Right lobe of liver (tissue), 6 donors: ENCODE measurements at places on chromosomes 16 and 17. TPM values are rescaled to one million over a fixed set of nuclear protein-coding genes. Genes with fewer than 3 reads are reported as not detected.

- DNase-seq, result no peak
Measured at GRCh38 chr17:4573669-4574068, 10.7 kb upstream of the SMTNL2 start.

DNA sequence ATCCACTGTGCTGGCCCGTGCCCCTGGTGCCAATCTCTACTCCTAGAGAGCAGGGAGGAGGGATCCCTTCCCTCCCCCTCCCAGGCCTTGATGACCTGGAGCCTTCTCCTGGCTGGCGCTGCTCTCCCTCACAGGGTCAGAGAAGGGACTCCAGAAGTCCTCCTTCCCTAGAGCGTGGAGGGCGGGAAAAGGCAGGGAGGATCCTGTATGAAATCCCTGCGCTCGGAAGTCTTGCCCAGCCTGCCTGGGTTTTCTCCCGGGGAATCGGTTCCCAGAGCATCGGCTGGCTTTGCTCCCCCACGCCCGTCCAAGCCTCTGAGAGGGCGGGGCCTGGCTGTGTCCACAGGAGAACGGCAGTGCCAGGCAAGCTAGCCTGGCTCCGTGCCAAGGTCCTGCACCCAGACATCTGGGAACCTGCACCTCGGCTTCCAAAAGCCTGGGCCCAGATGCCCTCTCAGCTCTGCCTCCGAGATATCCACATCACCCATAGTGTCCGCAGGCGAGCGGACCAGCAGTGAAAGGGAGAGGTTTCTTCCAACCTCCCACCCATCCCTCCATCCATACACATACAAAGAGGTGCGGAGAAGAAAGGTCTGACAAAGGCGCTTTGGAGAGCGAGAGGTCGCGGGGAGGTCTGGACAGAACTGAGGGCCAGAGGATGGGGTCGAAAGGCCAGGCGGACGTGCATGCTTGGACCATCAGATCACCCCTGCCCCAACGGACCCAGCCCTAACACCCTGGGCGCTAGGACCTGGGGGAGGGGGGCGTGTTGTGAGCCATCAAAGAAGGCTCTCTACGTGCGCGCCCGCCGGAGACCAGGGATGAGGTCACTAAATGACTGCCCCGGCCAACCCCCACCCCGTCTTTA is 1.1 kb downstream of the MPP2 start:
- peak; percentile 63 for DNase-seq

DNA sequence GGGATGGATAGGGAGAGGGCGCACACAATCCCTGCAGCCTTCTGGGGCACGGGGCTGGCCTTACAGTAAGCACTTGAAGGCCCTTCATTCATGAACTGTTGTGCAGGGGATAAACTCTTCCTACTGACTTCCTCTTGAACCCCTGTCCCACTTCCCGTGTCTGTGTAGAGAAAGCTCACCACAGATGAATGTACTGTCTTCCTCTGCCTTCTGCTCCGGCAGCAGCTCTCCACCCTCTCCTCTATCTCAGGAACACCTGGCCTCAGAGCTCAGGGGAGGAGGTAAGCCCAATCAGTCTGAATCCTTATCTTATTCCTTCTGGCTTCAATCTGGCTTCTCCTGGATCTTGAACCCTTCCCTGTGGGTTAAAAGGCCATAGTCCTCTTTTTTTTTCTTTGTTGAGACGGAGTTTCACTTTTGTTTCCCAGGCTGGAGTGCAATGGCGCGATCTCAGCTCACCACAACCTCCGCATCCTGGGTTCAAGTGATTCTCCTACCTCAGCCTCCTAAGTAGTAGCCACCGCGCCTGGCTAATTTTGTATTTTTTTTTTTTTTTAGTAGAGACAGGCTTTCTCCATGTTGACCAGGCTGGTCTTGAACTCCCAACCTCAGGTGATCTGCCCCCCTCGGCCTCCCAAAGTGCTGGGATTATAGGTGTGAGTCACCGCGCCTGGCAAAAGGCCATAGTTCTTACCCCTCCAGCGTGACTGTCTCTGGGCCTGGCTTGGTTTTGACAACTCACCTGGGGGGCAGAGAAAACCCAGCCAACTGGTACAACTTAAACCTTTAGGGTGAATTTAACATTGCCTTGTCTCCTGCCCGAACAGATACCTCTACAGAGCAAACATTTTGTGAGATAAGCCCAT is 7.2 kb upstream of the SLC52A1 start:
- no peak for DNase-seq

DNA sequence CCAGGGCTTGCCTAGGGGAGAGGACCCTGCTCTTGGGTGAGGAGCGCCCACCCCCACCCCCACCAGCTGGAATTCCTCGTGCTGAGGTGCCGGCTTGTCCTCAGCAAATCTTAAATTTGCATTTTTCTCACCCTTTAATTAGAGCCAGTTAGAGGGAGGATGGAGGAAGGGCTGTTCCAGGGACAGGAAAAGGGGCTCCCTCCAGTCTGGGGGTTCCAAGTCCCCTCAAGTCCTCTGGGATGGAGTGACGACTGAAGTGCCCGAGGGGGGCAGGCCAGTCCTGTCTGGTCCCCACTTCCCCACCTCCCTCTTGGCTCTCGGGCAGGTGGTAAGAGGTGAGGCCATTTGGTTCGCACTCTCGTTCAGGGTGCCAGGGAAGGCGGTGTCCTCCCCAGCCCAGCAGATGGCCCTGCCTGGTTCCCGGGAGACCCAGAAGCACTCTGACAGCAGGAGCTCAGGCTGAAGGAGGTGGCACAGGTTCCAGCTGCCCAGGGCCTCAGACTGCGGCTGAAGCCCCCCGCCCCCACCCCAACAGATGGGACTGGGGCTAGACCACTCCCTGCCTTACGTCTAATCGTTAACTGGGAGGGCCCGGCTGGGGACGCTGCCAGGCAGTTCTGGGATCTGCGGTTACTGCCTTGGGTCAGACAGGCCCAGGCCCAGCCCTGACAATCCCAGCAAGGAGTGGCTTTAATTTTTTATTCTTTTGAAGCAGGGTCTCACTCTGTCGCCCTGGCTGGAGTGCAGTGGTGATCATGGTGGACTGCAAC is 2.2 kb downstream of the RAB26 start:
- peak; percentile 79 for DNase-seq

DNA sequence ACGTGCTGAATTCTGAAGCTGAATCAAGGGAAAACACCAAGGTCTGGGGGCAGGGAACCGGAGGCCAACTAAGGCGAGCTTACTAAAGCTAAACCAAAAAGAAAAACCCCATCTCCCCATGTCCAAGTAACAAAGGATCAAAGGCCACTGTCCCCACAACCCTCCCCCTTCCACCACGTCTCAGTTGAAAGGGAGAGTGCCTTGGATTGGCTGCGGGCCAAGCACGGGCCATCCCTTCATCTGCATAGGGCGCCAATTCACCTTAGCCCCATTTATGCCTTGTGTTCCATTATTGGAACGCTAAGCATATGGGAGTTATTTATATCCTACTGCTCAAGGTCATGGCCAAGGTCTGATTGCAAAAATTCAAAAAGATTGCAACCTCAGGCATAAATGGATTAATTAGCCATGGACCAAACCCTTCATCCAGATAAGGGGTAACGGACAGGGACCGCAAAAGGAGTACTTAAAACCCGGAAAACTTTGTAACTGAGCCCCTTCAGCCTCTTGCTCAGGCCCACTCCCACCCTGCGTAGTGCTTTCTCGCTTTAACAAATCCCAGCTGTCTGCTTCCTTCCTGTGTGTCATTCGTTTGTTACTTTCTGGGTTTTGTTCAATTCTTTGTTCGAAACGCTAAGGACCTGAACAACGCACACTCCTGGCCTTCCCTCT is 740 bp upstream of the ATP6V0D1 start:
- DNase-seq, result peak; percentile 69

GRCh38 chr16:82088483-82088882 is 53.4 kb downstream of the HSD17B2 start:
- peak; percentile 85 for DNase-seq

- no peak for DNase-seq
Measured at GRCh38 chr16:50037662-50038220, 12.7 kb downstream of the CNEP1R1 start.

DNA sequence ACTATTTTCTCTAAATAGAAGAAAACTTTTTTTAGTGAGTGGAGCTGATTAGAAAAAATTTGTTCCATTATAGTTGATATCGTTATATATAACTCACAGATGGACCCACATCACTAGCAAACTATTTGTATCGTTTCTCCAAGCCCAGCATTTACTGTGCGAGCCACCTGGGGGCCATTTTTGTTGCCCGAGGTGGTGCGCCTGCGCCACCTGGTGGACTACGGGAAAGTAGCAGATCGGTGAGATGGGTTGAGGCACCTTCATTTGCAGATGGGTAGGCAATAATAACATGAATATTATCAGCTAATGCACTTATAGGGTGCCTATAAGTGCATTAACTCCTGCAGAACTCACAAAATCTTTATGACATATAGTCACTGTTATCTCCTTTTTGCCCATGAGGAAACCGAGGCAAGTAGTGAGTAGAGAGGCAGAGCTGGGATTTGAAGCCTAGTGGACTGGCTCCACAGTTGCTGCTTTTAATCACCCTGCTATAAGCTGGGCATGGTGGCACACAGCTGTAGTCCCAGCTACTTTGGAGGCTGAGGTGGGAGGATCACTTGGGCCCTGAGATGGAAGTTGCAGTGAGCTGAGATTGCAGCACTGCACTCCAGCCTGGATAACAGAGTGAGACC is 23.2 kb upstream of the NTN1 start:
- DNase-seq, result peak; percentile 66

- no peak for DNase-seq
Measured at GRCh38 chr17:40702271-40702670, 1.3 kb downstream of the KRT24 start.

- no peak for DNase-seq
Measured at GRCh38 chr17:29848737-29849136, 81.3 kb downstream of the SSH2 start.

DNA sequence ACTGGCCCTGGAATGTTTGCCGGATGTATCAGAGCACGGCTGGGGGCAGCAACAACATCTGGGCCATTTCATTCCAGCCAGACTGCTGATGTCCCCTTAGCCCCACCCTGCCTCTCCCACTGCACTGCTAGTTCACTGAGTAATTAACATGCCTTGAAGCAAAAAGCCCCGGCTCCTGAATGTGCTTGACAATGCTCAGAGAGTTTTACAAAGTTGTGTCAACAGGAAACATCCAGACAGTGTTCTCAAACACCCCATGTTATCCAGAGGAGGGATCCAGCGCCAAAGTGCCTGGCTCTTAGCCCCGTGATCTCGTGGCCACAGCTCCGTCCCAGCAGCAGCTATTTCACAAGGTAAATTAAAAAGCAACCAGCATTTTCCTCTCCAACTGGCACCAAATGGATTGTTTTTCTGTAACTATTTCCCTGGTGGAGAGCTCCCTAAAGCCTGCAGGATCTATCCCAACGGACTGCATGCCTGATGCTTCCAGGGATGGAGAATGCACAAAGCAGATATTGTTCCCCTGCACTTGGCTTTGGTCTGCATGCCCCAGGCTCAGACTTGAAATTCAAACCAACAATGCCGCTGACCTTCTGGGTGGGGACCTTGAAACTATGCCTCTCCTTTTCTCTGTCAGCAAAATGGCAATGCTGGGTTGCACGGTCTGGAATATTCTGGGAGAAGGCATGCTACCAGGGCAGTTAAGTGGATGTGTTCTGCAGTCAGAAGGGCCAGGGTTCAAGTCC is 115.6 kb upstream of the CDH5 start:
- no peak for DNase-seq

DNA sequence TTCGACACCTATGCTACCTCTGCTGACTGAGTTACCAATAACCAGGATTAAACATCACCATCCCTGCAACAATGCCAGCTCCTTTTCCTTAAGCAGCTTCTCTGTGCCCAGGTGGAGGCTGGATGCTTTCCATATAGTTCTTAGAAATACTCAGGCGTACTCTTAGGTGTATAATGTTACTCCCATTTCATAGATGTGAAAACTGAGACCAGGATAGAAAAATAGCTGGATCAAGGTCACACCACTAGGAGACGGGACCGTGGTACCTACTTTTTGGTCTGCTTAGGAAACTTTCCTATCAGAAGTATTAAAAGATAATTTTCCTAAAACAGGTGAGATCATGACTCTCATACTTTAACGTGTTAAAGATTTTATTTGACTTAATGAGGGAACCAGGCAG is 141.7 kb upstream of the RPL38 start:
- no peak for DNase-seq

GRCh38 chr16:60640038-60640437 is 1396.2 kb downstream of the CDH8 start:
- no peak for DNase-seq

DNA sequence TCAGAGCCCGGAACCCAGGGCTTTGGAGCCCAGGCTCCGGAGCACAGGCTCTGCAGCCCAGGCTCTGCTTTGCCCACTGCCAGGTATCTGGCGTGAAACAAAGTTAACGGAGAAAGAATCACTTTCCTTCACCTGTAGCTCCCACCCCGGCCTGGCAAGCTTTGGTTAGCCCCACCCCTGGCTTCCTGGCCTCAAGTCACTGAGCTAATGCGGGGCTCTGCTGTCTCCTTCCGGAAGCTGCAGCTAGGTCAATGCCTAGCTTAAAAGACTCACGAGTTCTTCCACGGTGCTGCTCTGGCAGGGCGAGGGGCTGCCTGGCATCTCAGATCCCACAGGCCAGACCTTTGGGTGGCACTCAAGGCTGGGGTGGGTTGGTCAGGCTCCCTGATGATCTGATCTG is 21.1 kb upstream of the SPPL2C start:
- no peak for DNase-seq

GRCh38 chr16:59573528-59574271 is 839.6 kb upstream of the GOT2 start:
- DNase-seq, result no peak

DNA sequence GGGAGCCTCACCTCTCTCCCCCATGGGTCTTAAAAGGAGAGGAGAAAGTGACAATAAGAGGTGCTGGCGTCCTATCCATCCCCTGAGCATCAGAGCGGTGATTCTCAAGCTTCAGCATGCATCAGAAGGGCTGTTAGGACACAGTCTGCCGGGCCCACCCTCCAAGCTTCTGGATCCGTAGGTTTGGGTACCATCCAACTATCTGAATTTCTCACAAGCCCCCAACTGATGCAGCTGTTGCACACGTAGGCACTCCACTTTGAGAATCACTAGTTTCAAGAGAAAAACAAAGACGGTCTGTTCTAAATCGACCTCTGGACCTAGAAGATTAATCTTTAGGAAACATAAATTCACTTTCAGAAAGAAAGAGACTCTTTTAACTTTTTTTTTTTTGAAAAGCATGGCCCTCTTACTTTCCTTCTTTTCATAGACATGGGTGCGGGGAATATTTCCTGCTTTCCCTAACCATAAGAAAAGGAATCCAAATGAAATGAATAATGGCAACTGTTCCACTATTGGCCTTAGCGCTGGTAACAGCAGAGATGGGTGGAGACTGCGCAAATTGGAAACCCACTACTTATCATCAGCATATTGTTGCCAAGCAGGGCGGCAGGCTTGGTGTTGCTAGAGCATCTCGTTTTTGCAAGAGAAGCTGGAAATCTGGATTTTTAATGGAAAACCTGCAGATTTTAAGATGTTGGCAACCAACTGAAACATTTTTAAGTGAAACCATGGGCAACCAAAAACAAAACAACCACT is 144.4 kb downstream of the GAS7 start:
- DNase-seq, result no peak

The MLKL gene
- 13.1 TPM for total RNA-seq

The ITGAX gene
- total RNA-seq, result 2.0 TPM

The RAB11FIP4 gene
- 4.4 TPM for total RNA-seq

The SLC5A11 gene
- total RNA-seq, result 1.6 TPM

The WFIKKN2 gene
- total RNA-seq, result not detected

The MYADML2 gene
- not detected for total RNA-seq

The TBC1D26 gene
- total RNA-seq, result not detected

The CETP gene
- 11.8 TPM for total RNA-seq

The TRPV3 gene
- total RNA-seq, result 2.1 TPM

The KCTD2 gene
- 7.8 TPM for total RNA-seq

The HOXB5 gene
- 0.19 TPM for total RNA-seq

The DHX58 gene
- 27.9 TPM for total RNA-seq
